ENCODE measurements at places on chromosomes 4 and X. TPM values are rescaled to one million over a fixed set of nuclear protein-coding genes. Genes with fewer than 3 reads are reported as not detected.

DNA sequence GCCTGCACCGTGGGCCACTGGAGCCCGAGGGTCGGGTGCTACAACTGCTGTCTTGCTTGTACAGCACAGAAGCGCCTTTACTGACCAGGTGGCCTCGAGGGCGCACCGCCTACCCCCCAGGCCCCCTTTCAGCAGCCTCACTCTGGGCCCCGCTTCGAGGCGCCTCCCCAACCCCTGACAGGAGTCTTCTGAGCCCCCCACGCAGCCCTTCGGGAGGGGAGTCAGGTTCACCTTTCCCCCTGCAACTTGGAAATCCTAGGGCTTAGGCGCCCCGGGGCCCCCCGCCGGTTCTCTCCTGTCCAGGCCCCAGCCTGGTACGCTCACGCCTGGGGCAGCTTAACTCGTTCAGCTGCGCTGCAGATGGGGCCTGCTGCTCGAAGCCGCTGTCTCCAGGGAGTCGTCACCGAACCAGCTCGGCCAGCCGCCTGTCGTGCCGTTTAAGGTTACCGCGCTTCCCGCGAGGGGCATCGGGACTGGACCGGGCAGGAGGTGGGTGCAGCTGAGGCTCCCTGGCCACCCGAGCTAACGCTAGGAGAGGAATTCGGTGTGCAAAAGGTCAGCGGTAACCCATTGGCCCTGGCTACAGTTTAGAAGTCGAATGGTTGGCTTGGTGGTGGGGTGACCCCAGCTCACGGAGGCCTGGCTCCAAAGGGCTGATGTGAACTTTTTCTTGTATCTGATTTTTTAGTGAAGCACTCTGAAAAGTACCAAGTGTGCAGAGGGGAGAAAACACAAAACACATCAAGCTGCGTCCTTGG, 58.9 kb upstream of the BCOR start:
- no peak for ATAC-seq

DNA sequence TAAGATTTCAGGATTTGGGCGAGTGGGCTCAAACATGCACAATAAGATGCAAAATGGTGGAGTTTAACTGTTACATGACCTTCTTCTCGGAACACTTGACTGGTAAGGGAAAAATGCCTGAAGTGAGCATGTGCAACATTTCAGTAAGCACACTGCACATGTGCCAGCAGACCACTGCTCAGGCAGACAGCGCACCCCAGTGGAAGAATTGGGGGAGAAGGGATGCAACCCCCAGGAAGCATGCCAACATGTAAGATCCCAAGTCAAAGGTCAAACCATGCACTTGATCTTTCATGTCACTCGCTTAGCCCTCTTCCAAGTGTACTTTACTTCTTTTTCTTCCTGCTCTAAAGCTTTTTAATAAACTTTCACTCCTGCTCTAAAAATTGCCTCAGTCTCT, 256.3 kb downstream of the CENPC start:
- ATAC-seq = no peak

- ATAC-seq = peak; percentile 32
Observed at GRCh38 chr4:153438916-153439756, 27.0 kb upstream of the TMEM131L start.

GRCh38 chr4:148779771-148780170, 337.6 kb upstream of the NR3C2 start:
- ATAC-seq = no peak

GRCh38 chr4:153079857-153080391, 124.3 kb upstream of the TRIM2 start:
- no peak for ATAC-seq

Gene HSFX2
- total RNA-seq = not detected

Gene PWWP3B
- 0.04 TPM for total RNA-seq

Gene MED28
- total RNA-seq = 34.4 TPM

Gene KLHL13
- total RNA-seq = 3.2 TPM

Gene FMR1NB
- not detected for total RNA-seq

Gene RAI2
- total RNA-seq = 1.1 TPM

Data from esophagus mucosa (tissue), 1 donor.